ENCODE measurements at places on chromosomes 12 and 14. TPM values are rescaled to one million over a fixed set of nuclear protein-coding genes. Genes with fewer than 3 reads are reported as not detected.

The ASB2 gene
- total RNA-seq, result 48.3 TPM

DNA sequence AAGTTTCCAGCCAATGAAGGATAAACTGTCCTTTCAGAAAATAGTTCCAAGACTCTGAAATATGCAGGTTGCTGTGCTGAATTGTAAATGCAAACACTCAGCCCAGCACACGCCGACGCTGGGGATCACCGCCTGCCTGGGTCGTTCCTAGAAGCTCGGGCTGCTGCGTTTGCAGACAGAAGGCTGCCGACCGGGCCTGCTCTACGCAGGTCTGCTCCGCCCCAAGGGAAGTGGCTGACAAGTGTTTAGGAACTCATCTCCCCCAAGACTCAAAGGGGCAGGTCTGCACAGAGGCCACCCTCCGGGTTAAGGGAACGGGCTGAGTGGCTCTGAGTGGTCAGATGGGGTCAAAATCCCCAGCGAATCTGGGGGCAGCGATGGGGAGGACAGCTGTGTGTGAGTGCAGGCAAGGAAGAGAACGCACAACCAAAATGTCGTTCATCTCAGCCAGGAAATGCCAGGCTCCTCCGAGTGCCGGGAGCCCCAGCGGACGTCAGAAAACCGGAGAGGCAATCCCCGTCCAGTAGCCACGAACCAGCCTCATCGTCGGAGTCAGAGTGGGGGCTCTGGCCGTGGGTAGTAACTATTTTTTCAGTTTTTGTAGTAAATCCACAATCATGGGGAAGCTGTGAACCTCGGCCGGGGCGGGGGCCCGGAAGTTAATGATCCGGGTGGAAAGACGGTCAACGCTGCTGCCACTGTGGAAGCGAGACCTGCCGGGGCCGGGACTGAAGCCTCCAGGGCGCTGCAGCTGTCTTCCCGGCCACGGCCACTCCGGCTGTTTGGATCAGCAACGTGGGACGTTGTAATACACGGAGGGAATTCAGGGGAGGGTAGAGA is 6.0 kb downstream of the GALNT9 start:
- DNase-seq, result no peak

GRCh38 chr14:88985654-88986053 is 161.2 kb downstream of the TTC8 start:
- no peak for DNase-seq

- no peak for DNase-seq
Observed at GRCh38 chr14:74634481-74634880, 22.4 kb upstream of the LTBP2 start.

DNA sequence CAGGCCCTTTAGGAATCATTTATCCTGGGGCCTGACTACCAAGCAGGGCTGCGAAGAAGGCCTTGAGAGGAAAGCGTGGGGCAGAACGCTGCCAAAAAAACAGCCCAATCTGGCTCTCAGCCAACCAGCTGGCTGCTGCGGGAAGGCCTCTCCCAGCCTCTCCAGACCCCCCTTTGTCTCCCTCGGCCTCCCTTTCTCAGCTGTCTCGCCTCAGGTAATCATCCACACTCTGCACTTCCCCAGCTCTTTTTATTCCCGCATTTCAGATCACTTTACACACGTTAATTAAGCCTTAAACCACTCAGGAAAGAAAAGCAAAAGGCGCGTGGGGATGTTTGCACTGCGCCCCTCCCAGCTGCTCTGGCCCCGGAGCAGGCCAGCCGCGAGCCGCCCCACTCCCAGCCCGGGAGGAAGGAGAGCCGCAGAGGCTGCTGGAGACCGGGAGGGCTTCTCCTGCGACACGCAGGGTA is 208.2 kb upstream of the FOXN3 start:
- no peak for DNase-seq

All from thoracic aorta (tissue), 2 donors.